Tibial artery (tissue), 4 donors: ENCODE measurements at places on chromosomes 1 and 21.
A peak's percentile ranks its signal among the peaks of the same experiment; 100 is the strongest.

DNA sequence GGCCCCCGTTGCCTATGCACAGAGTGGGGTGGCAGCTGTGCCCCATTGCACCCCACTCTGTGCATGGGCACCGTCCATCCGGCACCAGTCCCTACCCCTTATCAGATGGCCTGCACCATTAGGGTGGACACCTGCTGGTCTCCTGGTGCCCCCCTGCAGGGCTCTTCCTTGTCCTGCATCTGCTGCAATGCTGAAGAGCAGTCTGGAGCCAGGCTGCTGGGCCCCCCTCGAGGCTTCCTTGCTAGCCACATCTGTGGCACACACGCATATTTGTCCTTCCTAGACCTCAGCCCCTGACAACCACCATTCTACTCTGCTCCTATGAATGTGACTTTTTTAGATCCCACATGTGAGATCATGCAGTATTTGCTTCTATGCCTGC, 56.4 kb downstream of the COL18A1 start:
- no peak for DNase-seq

- DNase-seq, result no peak
These were observed 87.5 kb downstream of the COP1 start for GRCh38 chr1:176119549-176119948.

GRCh38 chr1:107430540-107431228, 289.8 kb downstream of the NTNG1 start:
- no peak for DNase-seq

GRCh38 chr1:107414550-107414949, 273.7 kb downstream of the NTNG1 start:
- DNase-seq, result no peak

- DNase-seq, result no peak
These were observed 12.3 kb downstream of the RCAN3 start for GRCh38 chr1:24514946-24515345.

DNA sequence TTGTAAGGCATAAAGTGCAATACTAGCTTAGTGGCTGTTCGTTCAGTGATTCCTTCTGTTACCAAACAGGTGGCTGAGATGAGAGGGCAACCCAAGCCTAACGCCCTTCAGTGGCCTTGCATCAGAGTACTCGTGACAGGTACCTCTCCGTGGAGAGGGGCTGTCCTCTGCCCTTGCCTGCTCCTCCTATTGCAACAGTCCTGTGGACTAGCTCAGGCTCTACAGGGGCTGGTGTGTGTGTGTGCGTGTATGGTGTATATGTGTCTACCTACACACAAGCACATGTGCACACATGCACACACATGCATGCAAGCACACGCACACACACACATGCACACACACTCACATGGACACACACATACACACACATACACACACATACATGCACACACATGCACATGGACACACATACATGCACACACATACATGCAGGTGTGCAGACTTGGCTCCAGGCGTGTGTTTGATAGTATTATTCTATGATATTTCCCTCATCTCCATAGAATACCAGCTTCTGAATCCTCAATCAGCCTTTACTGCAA, 15.1 kb downstream of the TFF3 start:
- DNase-seq, result no peak

DNA sequence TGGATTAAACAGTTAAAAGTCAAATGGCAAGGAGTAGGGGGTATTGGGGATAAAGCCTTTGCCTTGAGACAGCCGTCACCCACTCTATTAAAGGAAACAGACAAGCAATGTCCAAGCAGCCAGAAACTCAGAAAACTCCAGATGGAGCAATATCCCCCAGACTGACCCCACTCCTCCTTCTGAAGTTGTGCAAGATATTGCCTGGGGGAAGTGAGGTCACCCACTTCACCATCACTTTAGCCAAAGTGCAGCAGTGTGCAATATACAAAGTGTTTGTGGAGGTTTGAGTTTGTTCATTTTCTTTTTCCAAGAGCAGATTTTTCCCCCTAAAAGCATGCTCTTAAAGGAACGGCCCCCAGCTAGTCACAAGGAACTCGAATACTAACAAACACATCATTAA, 125.1 kb downstream of the ETS2 start:
- peak; percentile 56 for DNase-seq

DNA sequence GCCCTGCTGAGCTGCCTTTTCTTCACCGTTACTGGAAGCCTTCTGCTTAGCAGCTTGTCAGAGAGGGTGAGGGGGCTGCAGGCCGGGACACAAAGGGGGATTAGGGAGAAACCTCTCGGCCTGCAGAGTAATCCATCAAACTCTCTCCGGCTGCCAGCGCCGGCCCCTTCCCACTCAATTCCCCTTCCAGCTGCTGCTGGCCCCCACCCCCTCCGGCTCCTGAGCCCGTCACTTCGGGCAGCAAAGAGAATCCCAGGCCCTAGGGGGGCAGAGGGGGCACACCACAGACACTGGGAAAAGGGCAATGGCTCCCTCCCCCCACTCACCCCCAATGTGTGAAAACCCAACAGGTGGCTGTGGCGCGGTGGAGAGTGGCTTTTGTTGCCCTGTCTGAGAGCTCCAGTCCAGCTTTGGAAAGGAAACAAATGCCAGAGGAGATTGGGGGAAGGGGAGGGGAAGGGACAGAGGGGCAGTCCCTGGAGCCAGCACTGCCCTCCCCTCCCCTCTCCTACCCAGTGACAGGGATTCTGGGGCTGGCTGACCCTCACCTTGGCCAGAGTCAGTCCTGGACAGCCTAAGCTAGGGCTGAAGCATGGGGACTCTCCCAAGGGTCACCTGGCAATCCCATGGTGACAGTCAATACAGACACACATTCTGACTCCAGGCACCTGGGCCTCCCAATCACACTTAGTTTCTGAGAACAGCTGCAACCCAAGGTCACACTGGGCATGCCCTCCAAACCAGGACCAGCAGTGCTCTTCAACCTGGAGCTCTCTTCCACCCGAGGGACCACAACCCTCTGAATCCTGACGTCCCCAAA, 9.5 kb downstream of the SLC45A3 start:
- DNase-seq, result no peak

GRCh38 chr1:110477445-110477957, 26.6 kb downstream of the PROK1 start:
- no peak for DNase-seq

GRCh38 chr1:184404727-184405027, 17.8 kb downstream of the C1orf21 start:
- DNase-seq, result no peak

- DNase-seq, result no peak
These were observed 5.1 kb upstream of the FOXJ3 start for GRCh38 chr1:42340093-42340492.

DNA sequence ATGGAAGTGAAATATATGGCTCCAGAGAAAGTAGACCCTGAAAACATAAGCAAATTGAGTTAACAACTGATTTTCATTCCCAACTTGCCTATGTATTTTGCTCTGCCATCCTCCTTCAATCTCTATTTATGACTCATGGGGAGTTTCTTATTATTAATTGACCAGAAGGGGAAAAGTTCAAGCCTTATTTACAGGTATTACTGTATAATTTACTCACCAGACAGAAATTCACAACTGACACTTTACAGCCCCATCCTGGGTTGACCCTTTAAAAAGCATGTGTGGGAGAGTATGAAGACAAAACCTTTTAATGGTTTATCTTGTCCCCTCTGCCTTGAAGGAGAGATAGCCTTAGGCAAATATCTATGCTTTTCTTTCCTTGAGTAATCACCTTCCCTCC, 39.8 kb upstream of the C1orf53 start:
- no peak for DNase-seq

GRCh38 chr1:230328342-230329015, 97.7 kb downstream of the PGBD5 start:
- no peak for DNase-seq

GRCh38 chr1:64934115-64934877, 32.1 kb downstream of the JAK1 start:
- DNase-seq, result no peak

GRCh38 chr1:70465911-70466310, 54.8 kb downstream of the CTH start:
- DNase-seq, result no peak

DNA sequence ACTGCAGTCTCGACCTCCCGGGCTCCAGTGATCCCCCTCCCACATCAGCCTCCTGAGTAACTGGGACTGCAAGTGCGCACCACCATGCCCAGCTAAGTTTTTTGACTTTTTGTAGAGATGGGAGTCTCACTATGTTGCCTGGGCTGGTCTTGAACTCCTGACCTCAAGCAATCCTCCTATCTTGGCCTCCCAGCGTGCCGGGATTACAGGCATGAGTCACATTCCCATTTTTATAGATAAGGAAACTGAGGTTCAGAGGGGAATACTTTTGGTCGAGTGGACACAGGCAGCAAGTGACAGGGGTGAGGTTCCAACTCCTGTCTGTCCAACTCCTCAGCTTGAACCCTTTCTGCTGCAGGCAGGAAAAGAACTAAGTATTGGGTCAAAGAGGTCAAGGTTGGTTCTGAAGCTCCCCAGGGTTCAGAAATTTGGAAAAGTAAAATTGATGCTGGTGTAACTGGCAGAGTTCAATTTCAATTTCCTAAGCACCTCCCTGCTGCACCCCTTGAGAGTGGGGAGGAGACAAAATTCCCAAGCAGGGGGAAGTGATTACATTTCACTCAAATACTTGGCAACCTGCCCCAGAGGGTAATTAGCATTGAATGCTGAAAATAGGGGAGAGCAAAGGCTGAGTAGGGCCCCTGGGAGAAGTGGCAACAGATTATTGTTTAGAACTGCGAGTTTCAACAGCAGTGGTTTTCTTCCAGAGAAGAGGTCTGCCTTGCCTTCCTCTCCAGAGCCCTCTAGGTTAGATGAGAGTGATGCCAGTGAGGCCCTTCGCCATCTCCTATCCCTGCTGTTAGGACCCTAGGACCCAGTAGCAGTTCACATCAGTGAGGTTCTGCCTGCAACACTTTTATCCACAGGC, 17.5 kb upstream of the ALPL start:
- no peak for DNase-seq

- no peak for DNase-seq
These were observed 184.0 kb downstream of the MIS18A start for GRCh38 chr21:32094804-32095203.

DNA sequence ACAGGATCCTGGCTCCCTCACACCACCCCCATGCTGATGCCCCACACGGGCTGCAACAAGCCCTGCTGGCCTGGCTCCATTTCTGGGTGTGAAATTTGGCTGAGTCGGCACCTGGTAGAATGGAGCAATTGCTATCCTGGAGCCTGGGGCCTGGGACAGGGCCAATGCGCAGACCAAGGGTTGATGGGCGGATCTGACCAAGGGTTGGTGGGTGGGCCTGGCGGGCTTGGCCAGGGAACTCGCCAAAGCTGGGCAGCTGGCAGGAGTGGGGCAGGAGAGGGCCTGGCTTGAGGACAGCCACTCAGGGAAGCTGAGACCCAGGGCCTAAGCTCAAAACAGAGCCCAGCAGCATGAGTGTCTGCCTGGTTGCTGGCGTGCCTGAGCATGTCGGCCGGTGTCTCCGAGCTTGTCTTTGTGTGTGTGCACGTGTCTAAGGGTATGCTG, 70.9 kb upstream of the POU3F1 start:
- no peak for DNase-seq

DNA sequence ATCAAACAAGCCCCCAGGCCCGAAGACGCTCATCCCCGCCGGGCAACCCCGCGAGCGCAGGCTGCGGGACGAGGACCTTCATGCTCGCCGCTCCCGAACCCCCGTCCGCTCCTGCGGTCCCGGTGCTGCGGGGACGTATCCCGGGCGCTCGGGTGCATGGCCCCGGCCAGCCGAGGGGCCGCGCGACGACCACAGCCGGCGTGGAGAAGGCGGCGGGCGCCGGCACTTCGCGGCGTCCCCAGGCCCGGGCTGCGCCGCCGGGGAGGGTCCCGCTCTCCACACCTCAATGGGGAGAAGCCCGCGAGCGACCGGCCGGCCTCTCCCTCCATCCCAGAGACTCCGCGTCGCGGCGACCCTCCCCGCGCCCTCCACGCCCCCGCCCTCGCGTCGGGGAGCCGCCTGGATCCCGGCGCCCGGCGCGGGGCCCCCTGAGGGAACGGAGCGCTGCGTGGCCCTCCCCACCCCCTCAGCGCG, 401 bp downstream of the ERRFI1 start:
- DNase-seq, result no peak

- no peak for DNase-seq
These were observed 12.5 kb downstream of the TP73 start for GRCh38 chr1:3664700-3665375.

DNA sequence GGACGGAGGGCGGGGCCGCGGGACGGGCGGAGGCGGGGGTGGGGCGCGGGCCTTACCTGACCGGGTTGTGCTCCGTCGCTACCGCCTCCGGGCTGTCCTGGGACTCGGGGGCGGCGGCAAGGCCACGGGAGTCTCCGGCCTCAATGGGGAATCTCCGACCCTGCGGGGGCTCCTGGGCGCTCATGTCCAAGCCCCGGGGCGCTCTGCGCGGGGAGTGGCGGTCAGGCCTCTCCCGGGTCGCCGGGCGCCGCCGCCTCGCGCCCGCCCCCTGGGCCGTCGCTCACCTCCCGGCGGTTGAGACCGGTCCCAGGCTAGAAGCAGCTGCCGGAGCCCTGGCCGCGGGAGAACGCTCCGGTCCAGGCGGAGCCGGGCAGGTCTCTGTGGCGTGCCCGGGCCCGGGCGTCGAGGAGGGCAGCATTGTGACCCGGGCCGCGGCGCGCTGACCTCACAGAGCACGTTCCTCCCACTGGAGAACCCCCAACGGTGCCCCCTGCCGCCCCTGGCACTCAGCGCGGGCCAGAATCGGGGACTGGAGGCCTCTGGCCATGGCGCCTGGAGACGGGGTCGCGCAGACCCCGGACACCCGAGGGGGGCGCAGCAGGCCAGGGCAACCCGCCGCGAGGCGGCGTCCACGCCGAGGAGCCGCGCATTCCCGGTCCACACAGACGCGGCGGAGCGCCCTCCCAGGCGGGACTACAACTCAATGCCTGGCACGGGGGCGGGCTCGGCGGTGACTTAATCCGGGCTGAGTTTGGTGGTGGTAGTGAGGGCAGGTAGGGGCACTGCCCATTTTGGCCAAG, 411 bp downstream of the FAM229A start:
- DNase-seq, result peak; percentile 59

- DNase-seq, result no peak
These were observed 153.8 kb downstream of the PCBP3 start for GRCh38 chr21:45797338-45797737.
